CD4-positive, alpha-beta memory T cell (primary cell): ENCODE measurements at places on chromosomes 12 and 14. TPM values are rescaled to one million over a fixed set of nuclear protein-coding genes. Genes with fewer than 3 reads are reported as not detected.

The PNN gene
- total RNA-seq = 86.0 TPM

The TBC1D30 gene
- 0.73 TPM for total RNA-seq

The AKAP5 gene
- total RNA-seq = 0.20 TPM

The PLEKHG3 gene
- 53.3 TPM for total RNA-seq

The ZFYVE1 gene
- 21.5 TPM for total RNA-seq

The KRT3 gene
- not detected for total RNA-seq

DNA sequence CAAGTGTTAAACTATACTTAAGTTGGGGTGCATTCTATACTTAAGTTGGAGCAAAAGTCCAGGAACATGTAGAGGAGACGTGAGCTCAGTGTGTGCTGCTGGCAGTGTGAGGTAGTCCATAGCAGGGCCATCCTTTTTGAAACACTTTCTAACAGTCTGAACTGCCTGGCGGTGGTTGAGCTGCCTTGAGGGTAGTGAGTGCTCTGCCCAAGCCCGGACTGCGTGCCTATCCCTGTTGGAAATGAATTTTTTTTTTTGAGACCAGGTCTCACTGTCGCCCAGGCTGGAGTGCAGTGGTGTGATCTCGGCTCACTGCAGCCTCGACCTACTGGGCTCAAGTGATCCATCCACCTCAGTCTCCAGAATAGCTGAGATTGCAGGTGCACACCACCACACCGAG, 14.1 kb downstream of the KCNH3 start:
- DNase-seq = no peak
- no peak overlapping the region for H3K27ac ChIP-seq
- H3K27me3 ChIP-seq = peaks cover 10% of the 10 kb centered on the region
- no peak overlapping the region for H3K4me3 ChIP-seq
- H3K4me1 ChIP-seq = peaks cover 8% of the 10 kb centered on the region

- DNase-seq = no peak
- no peak overlapping the region for H3K4me3 ChIP-seq
- H3K4me1 ChIP-seq = no peaks in the 10 kb centered on the region
- no peaks in the 10 kb centered on the region for H3K36me3 ChIP-seq
Measured at GRCh38 chr12:105921872-105922669, 216.7 kb downstream of the NUAK1 start.

GRCh38 chr12:4322726-4323125, 1.7 kb downstream of the TIGAR start:
- peaks cover 30% of the 10 kb centered on the region for H3K4me1 ChIP-seq
- no peaks in the 10 kb centered on the region for H3K36me3 ChIP-seq
- H3K4me3 ChIP-seq = no peak overlapping the region
- H3K27ac ChIP-seq = no peak overlapping the region

DNA sequence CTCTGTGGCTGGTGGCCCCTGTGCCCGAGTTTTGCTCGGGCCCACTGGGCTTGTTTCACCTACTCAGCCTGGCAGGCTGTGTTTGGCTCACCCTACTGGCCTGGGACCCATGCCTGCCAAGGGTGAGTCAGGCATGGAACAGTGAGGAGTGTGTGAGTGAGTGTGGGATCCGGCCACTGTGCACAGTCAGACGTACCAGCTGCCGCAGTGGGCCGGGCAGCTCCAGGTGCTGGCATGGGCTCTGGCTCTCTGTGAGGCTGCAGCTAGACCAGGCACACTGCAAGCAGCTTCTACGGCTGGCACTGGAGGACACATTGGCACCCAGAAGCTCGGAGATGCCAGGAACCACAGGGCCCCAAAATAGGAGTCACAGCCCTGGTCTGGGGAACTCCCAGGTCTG, 40.6 kb downstream of the HSD17B6 start:
- H3K4me1 ChIP-seq = no peaks in the 10 kb centered on the region
- no peak overlapping the region for H3K27ac ChIP-seq
- H3K4me3 ChIP-seq = no peak overlapping the region
- no peaks in the 10 kb centered on the region for H3K36me3 ChIP-seq
- no peaks in the 10 kb centered on the region for H3K27me3 ChIP-seq

- no peak overlapping the region for H3K4me3 ChIP-seq
- H3K36me3 ChIP-seq = no peaks in the 10 kb centered on the region
- no peak for DNase-seq
Measured at GRCh38 chr14:96824283-96824682, 27.1 kb downstream of the VRK1 start.

DNA sequence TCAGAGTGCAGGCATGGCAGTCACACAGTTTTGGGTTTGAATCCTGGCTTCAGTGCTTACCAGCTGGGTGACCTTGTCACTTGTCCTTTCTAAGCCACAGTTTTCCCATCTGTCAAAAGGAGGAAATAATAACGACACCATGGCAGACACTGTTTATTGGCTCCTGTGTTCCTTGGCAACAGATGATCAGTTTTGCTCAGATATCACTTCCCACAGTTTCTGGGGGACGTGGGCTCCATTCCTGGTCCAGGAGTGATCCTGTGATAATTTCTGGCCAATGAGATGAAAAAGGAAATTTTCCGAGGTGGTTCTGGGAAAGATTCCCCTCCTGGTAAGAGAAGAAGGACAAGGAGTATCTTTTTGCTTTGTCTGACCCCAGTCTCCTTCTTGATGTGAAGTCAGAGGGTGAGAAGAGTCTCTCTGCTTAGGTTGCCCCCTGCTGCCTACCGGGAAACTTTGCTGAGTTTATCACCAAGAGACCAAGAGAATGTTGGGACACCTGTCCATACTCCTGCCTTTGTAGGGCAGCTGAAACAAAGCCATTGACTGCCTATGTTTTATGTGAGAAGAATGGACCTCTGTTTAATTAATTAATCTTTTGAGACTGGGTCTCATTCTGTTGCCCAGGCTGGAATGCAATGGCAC, 178.9 kb upstream of the NRXN3 start:
- H3K36me3 ChIP-seq = no peaks in the 10 kb centered on the region
- no peak overlapping the region for H3K4me3 ChIP-seq
- H3K27ac ChIP-seq = no peak overlapping the region
- no peak for DNase-seq
- no peaks in the 10 kb centered on the region for H3K27me3 ChIP-seq
- H3K4me1 ChIP-seq = no peaks in the 10 kb centered on the region

DNA sequence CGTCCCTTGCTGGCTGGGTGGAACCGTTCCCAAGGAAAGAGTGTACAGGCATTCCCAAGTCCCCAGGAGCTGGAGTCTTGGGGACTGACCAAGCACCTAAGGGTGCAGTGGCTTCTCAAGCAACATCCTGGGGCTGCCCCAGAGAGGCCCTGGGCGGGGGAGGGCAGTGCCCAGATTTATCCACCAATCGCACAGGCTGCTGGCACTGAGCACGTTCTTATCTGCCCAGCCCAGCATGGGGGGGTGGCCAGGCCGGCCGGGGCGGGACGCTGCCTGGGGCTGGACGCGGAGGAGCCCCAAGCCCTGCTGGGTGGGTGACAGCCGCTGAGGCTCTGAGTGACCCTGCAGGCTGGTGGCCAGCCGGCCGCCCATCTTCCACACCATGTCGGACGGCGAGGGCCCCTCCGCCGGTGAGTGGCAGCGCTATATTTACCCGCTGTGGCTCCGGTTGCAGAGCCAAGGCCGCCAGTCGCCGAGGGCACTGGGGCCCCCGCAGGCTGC, 53.4 kb downstream of the CYP46A1 start:
- H3K27me3 ChIP-seq = peaks cover 18% of the 10 kb centered on the region
- no peak for DNase-seq
- H3K4me1 ChIP-seq = no peaks in the 10 kb centered on the region
- no peaks in the 10 kb centered on the region for H3K36me3 ChIP-seq
- no peak overlapping the region for H3K4me3 ChIP-seq

GRCh38 chr12:76490763-76491162, 68.8 kb downstream of the OSBPL8 start:
- no peak overlapping the region for H3K27ac ChIP-seq
- H3K36me3 ChIP-seq = no peaks in the 10 kb centered on the region
- H3K4me1 ChIP-seq = peaks cover 12% of the 10 kb centered on the region
- no peak for DNase-seq

GRCh38 chr14:63496837-63497400, 46.3 kb downstream of the PPP2R5E start:
- H3K4me1 ChIP-seq = no peaks in the 10 kb centered on the region
- H3K27me3 ChIP-seq = no peaks in the 10 kb centered on the region
- no peak for DNase-seq
- no peak overlapping the region for H3K27ac ChIP-seq

DNA sequence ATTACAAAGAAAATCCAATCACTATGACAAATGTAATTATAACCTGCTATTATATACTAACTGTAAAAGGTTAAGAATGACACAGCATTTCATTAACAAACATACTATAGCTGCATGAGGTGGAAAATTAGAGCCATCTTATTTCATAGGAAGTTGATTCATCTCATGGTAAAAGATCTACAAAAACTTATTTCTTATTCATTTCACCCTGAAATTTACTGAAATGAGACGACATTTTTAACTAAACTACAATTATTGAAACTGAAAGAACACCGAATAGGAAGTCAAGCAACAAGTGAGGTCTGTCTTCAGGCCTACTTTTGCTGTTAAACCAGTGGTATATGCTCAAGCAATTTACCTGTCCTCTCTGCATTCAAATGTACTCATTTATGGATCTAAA, 87.2 kb downstream of the CEP83 start:
- no peaks in the 10 kb centered on the region for H3K4me1 ChIP-seq
- H3K27me3 ChIP-seq = no peaks in the 10 kb centered on the region
- no peak overlapping the region for H3K27ac ChIP-seq
- no peak overlapping the region for H3K4me3 ChIP-seq

- H3K27ac ChIP-seq = peak overlapping the region; percentile 9
- H3K27me3 ChIP-seq = peaks cover 3% of the 10 kb centered on the region
- H3K4me3 ChIP-seq = no peak overlapping the region
- H3K36me3 ChIP-seq = peaks cover 4% of the 10 kb centered on the region
- peaks cover 50% of the 10 kb centered on the region for H3K4me1 ChIP-seq
Measured at GRCh38 chr12:93573552-93574223, 1.2 kb downstream of the SOCS2 start.

DNA sequence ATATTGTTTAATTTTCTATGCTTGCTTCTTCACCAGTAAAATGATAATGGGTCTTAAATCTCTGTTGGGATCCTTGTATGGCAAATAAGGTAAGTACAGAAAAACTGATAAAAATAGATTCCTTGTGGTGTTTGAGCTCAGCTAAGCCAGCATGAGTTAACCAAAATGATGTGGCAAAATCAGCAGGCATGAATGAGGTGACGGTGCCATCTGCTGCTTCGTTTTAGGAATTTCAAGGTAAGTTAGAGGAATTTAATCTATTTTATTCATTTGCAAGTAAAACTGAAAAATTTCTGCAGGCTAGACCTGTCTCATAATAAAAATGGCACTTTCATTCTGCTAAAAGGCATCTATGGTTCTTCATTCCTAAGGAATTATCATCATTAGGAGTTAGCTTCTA, 10.0 kb upstream of the CLEC7A start:
- no peak overlapping the region for H3K4me3 ChIP-seq
- peak; percentile 51 for DNase-seq
- no peak overlapping the region for H3K27ac ChIP-seq
- no peaks in the 10 kb centered on the region for H3K36me3 ChIP-seq
- H3K4me1 ChIP-seq = no peaks in the 10 kb centered on the region
- no peaks in the 10 kb centered on the region for H3K27me3 ChIP-seq

DNA sequence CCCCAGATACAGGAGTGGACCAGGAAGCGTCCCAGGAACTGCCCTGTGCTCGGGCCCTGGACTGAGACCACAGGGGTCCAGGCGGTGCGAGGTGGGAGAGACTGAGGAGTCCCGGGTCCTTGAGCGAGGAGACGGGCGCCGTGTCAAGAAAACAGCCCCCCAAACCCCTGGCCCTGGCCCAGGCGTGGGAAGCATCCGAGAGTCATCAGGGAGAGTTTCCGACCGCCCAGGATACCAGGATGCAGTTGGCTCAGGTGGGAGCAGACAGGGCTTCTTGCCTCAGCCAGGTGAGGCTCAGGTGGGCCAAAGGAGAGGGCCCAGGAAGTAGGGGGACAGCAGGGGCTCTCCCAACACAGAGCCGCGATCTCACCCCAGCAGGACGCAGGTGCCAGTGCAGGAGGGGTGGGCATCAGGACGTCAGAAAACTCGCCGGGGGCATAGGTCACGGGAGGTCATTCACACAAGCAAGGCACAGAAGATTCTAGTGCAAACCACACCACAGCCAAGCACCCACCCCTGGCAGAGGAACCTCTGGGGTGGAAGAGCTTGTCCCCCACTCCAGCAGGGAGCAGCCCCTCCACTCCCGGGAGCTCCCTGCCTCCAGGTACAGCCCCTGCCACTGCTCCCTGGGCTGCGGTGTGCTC, 102.5 kb upstream of the EIF5 start:
- no peaks in the 10 kb centered on the region for H3K27me3 ChIP-seq
- no peaks in the 10 kb centered on the region for H3K36me3 ChIP-seq
- H3K4me3 ChIP-seq = no peak overlapping the region
- no peak for DNase-seq
- no peaks in the 10 kb centered on the region for H3K4me1 ChIP-seq
- H3K27ac ChIP-seq = no peak overlapping the region

DNA sequence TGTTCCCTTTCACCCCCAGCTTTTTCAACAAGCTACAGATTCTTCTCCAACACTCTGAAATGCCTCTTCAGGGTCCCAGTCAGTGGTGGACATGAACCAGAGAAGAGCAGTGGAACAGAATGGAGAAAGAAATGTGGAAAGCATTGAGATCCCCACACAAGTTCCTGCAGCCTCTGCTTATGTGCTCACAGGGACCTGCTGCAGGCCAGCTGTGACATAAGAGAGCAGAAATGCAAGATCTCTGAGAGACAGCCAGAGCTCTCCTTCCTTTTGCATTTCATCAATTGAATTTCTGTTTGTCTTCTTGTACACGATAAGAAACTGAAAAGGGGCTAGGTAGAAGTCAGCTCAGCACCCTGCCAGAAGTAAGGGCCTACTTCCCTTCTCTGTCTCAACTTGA, 6.2 kb downstream of the MDM1 start:
- no peak overlapping the region for H3K4me3 ChIP-seq
- peaks cover 3% of the 10 kb centered on the region for H3K4me1 ChIP-seq
- no peak for DNase-seq
- no peaks in the 10 kb centered on the region for H3K36me3 ChIP-seq

GRCh38 chr12:53431187-53431586, 7.5 kb downstream of the AMHR2 start:
- no peaks in the 10 kb centered on the region for H3K36me3 ChIP-seq
- no peak overlapping the region for H3K4me3 ChIP-seq
- no peaks in the 10 kb centered on the region for H3K27me3 ChIP-seq
- no peaks in the 10 kb centered on the region for H3K4me1 ChIP-seq

- no peaks in the 10 kb centered on the region for H3K36me3 ChIP-seq
- no peak for DNase-seq
- no peak overlapping the region for H3K4me3 ChIP-seq
- H3K27me3 ChIP-seq = no peaks in the 10 kb centered on the region
Measured at GRCh38 chr12:81668475-81668874, 90.7 kb downstream of the PPFIA2 start.

DNA sequence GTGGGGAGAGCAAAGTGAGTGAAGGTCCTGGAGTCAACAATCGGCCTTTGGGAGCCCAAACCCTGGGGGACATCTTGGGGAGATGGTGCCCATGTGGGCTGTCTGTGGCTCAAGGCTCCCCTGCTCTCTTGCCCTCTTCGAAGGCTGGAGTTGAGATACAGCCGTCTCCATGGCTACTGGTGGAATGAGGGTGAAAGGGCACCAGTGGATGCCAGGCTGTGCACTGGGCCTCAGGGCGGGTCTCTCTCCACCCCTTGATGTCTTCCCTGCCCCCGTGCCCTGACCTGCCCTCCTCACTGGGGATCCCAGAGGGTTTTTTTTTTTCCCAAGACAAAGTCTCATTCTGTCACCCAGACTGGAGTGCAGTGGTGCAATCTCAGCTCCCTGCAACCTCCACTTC, 2.0 kb upstream of the ANKRD9 start:
- no peak for DNase-seq
- no peaks in the 10 kb centered on the region for H3K36me3 ChIP-seq
- H3K4me1 ChIP-seq = peaks cover 17% of the 10 kb centered on the region
- no peaks in the 10 kb centered on the region for H3K27me3 ChIP-seq
- no peak overlapping the region for H3K27ac ChIP-seq

- peaks cover 8% of the 10 kb centered on the region for H3K27me3 ChIP-seq
- H3K4me3 ChIP-seq = no peak overlapping the region
- H3K36me3 ChIP-seq = no peaks in the 10 kb centered on the region
- no peak overlapping the region for H3K27ac ChIP-seq
- no peak for DNase-seq
- H3K4me1 ChIP-seq = no peaks in the 10 kb centered on the region
Measured at GRCh38 chr12:52311285-52311648, 9.9 kb downstream of the KRT83 start.
